ENCODE measurements at places on chromosomes 16 and 17.

DNA sequence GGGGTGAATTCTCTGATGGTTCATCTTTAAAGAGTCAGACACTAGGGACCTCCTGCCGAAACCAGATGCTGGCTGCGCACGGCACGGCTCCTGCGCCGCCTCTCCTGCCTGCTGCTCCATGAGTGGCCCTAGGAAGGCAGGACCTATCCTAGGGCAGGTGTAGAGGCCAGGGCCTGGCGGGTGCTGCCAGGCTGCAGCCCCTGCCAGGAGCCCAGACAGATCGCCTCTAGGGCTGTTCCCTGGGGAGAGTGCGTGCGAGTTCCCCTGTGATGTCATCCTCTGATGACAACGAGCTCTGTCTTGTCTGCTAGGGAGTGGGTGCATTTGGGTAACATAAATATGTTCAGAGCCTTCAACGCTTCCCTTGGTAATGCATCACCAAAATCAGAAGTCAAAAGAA, 23.9 kb downstream of the SLC38A10 start:
- DNase-seq, result no peak

GRCh38 chr17:30827082-30827481, 2.6 kb upstream of the CRLF3 start:
- DNase-seq, result no peak

- no peak for DNase-seq
Observed at GRCh38 chr17:68334393-68334792, 43.1 kb downstream of the ARSG start.

DNA sequence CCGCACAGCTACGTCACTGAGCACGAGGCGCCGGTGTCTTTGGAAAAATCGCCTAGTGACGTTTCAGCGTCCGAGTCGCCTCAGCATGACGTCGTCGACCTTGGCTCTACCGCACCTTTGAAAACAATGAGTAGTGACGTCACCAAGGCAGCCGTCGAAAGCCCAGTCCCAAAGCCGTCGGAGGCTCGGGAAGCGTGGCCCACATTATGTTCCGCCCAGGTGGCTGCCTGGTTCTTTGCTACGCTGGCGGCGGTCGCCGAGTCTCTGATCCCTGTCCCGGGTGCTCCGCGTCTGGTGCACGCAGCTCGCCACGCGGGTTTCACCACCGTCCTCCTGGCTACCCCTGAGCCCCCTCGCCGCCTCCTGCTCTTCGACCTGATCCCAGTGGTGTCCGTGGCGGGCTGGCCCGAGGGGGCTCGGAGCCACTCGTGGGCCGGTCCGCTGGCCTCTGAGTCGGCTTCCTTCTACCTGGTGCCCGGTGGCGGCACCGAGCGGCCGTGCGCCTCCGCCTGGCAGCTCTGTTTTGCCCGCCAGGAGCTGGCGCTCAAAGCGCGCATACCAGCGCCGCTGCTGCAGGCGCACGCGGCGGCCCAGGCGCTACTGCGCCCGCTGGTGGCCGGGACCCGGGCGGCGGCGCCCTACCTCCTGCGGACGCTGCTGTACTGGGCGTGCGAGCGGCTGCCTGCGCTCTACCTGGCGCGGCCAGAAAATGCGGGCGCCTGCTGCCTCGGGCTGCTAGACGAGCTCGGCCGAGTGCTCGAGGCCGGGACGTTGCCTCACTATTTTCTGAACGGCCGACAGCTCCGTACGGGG, 1.5 kb downstream of the TMEM102 start:
- peak; percentile 72 for DNase-seq

- DNase-seq, result no peak
Observed at GRCh38 chr17:17110520-17110919, 68.3 kb downstream of the MPRIP start.

DNA sequence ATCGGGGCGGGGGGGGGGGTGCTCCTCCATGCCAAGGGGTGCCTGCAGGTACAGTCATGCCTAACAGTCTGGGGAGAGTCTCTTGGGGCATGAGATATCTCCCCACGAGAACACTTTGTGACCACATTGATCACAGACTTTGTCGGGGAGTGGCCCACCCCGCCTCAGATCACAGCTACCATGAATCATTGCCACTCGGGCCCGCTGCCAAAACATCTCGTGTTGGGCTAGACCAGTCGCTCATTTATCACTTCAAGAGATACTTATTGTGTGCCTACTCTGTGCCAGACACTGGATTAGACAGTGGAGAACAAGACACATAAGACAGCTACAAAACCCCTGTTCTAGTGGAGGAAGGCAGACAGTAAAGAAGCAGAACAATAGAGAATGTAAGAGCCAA, 72.6 kb downstream of the CLEC16A start:
- DNase-seq, result peak; percentile 84

All from RWPE1 (cell line).